ENCODE measurements at places on chromosomes 1 and 21.

DNA sequence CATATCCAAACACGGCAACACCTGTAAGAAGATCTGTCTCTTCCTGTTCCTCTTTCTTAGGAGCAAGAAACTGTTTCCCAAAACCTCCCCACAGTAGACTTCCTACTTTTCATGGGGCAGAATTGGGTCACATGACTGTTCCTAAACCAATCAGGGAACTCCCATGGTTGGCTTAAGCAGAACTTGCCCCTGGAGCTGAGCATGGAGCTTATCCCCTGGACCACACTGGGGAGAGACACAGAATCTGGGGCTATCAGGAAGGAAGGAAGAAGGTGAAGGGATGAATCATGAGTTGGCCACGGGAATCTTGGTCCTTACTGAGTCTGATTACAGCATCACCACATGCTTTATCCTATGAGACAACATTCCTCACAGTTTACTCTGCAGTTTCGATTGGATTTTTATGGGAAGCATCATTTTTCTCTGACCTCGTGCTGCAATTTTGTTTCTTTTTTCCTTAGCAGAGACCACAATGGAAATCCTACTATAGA is 81.8 kb downstream of the CDC7 start:
- no peaks in the 10 kb centered on the region for H3K4me1 ChIP-seq
- no peaks in the 10 kb centered on the region for H3K27me3 ChIP-seq
- H3K4me3 ChIP-seq: no peak overlapping the region
- H3K27ac ChIP-seq: no peak overlapping the region
- no peak for DNase-seq
- no peaks in the 10 kb centered on the region for H3K36me3 ChIP-seq

DNA sequence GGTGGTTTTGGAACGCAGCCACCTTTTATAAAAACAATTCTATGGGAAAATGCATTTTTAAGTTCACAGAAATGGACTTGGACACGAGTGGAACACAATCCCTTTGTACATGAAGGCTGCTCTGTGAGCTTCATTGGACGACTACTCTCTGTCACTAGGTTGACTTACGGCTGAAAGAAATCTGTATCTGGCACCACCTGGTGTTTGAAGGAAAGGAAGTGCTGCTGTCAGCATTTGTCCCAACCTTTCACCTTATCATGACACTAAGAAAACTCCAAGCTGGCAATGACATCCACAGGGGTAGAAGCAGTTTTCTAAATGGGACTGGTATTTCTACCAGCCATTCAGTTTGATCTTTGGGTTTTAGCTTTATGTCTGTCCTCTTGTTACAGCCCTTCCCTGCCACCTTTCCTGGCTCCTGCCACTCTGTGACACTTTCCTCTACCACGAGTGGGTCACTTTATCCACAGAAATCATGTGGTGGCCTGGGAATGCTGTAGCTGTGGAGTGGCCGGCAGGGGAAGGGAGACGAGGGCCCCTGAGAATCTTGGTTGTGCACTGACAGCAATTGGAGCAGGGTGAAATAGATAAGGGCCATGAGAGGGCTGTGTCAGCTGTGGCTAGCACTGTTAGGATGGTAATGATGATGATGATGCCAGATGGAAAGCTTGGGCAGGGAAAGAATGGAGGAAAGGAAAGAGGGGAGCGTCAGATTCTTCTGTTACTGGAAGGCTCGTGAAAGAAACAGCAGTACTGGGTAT is 85.2 kb downstream of the TBX19 start:
- H3K36me3 ChIP-seq: no peaks in the 10 kb centered on the region
- peak; percentile 83 for DNase-seq
- no peak overlapping the region for H3K27ac ChIP-seq
- H3K4me1 ChIP-seq: peaks cover 19% of the 10 kb centered on the region

DNA sequence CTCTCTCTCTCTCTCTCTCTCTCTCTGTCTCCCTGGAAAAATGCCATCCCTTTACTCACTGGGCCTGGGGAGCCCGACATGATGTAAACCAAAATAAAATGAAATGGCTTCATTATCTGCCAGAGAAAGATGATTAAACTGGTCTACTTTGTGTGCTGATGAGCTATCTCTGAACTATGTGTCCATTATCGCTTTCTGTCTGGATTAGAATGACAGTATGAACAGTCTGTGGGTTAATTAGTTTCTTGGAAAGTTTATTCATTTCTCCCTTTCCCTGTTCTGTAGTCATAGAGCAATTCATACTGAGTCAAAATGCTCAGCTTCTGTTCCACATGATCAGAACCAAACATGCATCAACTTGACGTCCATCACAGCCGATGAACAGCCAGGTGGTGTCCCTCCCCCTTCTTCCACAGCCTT is 72.4 kb upstream of the KCND3 start:
- no peak overlapping the region for H3K4me3 ChIP-seq
- H3K27ac ChIP-seq: no peak overlapping the region
- H3K27me3 ChIP-seq: no peaks in the 10 kb centered on the region
- H3K4me1 ChIP-seq: no peaks in the 10 kb centered on the region

DNA sequence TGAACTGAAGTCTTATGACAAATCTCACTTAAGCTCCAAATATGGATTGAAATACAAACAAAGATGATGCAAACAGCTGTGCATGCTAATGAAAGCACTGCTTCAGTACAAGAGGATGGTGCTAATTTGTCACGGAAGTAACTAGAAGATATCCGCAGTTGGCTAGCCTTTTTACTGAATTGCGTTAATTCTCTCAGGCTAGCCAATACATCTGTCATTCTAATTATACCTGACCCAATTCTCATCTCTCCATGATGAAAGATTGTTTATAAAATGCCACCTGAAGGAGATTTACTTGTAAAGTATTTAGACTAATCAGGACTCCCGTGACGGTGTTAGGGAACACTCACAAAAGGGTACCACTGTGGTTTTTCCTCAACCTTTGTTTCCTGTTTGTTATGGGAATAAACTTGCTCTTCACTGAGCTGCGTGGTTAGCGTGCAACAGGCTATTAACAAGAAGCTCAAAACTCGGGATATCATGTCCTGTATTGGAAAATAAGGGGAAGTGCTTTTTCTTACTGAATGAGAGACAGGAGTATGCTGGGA is 162.5 kb downstream of the APP start:
- no peaks in the 10 kb centered on the region for H3K36me3 ChIP-seq
- H3K4me3 ChIP-seq: no peak overlapping the region
- peaks cover 22% of the 10 kb centered on the region for H3K4me1 ChIP-seq
- H3K27me3 ChIP-seq: no peaks in the 10 kb centered on the region

DNA sequence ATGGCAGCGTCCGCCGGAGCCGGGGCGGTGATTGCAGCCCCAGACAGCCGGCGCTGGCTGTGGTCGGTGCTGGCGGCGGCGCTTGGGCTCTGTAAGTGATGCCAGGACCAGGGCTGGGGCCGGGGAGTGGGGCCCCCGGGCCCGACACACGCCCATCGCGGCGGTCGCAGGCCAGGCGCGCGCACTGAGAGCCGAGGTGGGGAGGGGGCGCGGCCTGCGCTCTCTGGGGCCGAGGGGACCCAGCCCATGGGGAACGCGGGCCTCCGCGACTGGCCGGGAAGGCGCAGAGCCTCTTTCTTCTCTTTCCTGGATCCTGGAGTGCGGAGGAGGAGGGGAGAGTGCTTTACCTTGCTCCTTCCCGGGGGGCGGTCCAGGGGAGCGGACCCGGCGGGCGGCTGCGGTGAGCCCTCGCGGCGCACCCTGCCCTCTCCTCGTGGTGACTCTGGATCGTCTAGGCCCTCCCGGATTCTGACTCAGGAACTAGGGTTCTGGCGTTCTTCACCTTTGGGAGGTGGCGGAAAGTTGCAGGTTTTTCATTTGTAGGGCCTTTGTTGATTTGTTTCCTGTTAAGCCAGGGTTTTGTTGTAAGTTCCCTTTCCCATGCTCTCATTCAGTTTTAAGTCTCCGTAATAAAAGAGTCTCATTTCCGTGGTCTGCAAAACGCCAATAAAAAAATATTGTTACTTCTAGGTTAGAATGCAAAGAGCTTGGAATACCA is 529 bp downstream of the MPZL1 start:
- peaks cover 24% of the 10 kb centered on the region for H3K4me1 ChIP-seq
- H3K36me3 ChIP-seq: no peaks in the 10 kb centered on the region
- H3K4me3 ChIP-seq: peak overlapping the region; percentile 86

DNA sequence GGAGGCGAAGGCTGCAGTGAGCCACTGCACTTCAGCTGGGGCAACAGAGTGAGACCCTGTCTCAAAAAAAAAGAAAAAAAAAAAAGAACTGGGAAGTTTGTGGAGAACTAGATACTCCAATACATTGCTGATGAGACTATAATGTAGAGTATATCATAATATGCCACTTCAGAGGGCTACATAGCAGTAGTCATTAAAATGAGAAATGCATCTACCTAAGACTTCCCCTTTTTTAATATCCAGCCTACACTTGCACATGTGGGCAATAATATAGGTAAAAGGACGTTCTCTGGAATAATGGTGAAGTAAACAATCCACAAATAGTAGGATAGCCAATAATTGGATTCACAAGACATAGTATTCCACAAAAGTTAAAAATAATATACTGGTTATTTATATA is 311.0 kb downstream of the HLX start:
- no peaks in the 10 kb centered on the region for H3K27me3 ChIP-seq
- no peak overlapping the region for H3K27ac ChIP-seq
- H3K36me3 ChIP-seq: no peaks in the 10 kb centered on the region

GRCh38 chr1:100834777-100835660 is 59.6 kb downstream of the EXTL2 start:
- DNase-seq: no peak
- no peak overlapping the region for H3K27ac ChIP-seq
- no peaks in the 10 kb centered on the region for H3K36me3 ChIP-seq
- H3K4me1 ChIP-seq: no peaks in the 10 kb centered on the region

- no peak overlapping the region for H3K27ac ChIP-seq
- no peaks in the 10 kb centered on the region for H3K4me1 ChIP-seq
- H3K27me3 ChIP-seq: no peaks in the 10 kb centered on the region
- no peaks in the 10 kb centered on the region for H3K36me3 ChIP-seq
- H3K4me3 ChIP-seq: no peak overlapping the region
- no peak for DNase-seq
Measured at GRCh38 chr1:214349781-214350180, 68.8 kb downstream of the SMYD2 start.
